Dermis microvascular lymphatic vessel endothelial cell (primary cell): ENCODE measurements at places on chromosomes 7 and 10. TPM values are rescaled to one million over a fixed set of nuclear protein-coding genes. Genes with fewer than 3 reads are reported as not detected.

The SPDYE2B gene
- total RNA-seq: not detected in 2 replicates

The AGAP9 gene
- total RNA-seq: 0.64 and 1.6 TPM in 2 replicates

The PAPSS2 gene
- 52.6 and 102 TPM in 2 replicates for total RNA-seq

The CTAGE8 gene
- under 0.01 and 0.13 TPM in 2 replicates for total RNA-seq

The UFSP1 gene
- 1.3 and 2.0 TPM in 2 replicates for total RNA-seq

The HELLS gene
- total RNA-seq: 14.4 and 25.2 TPM in 2 replicates

The TMEM176B gene
- total RNA-seq: not detected in 2 replicates

The MBL2 gene
- total RNA-seq: not detected in 2 replicates

The ZNF804B gene
- not detected in 2 replicates for total RNA-seq

The SLC13A1 gene
- not detected in 2 replicates for total RNA-seq

The SPDYE9 gene
- total RNA-seq: not detected in 2 replicates

The ZCCHC24 gene
- 2.7 and 4.7 TPM in 2 replicates for total RNA-seq

The TRIM50 gene
- not detected in 2 replicates for total RNA-seq

The AMPH gene
- total RNA-seq: 0.13 TPM in 1 of 2 replicates, not detected in the other

The ATG9B gene
- total RNA-seq: under 0.01 and 0.13 TPM in 2 replicates

The FAM237B gene
- not detected in 2 replicates for total RNA-seq

The CAMK2B gene
- total RNA-seq: 0.13 TPM in 2 replicates

The TEX36 gene
- total RNA-seq: not detected in 2 replicates

The KEL gene
- total RNA-seq: 0.13 TPM in 1 of 2 replicates, not detected in the other

The ANK3 gene
- 0.51 and 0.77 TPM in 2 replicates for total RNA-seq

The PPIF gene
- 12.7 and 22.1 TPM in 2 replicates for total RNA-seq

The ZNF736 gene
- 6.8 and 8.5 TPM in 2 replicates for total RNA-seq

The SLC26A5 gene
- 0.64 and 1.0 TPM in 2 replicates for total RNA-seq

The STAG3 gene
- 0.13 and 0.38 TPM in 2 replicates for total RNA-seq

The SAMD9 gene
- total RNA-seq: 10.3 and 11.3 TPM in 2 replicates

The AUTS2 gene
- 0.51 and 1.3 TPM in 2 replicates for total RNA-seq

The PAPOLB gene
- 0.13 and 0.25 TPM in 2 replicates for total RNA-seq

The OR9A2 gene
- not detected in 2 replicates for total RNA-seq

The GTF2I gene
- 71.4 and 96.8 TPM in 2 replicates for total RNA-seq

The ELN gene
- 6.2 and 31.0 TPM in 2 replicates for total RNA-seq

The CYP2C9 gene
- total RNA-seq: not detected in 2 replicates

The CADPS2 gene
- total RNA-seq: 49.0 and 49.2 TPM in 2 replicates

The PIK3CG gene
- total RNA-seq: 3.6 and 4.4 TPM in 2 replicates

The NPY4R gene
- not detected in 2 replicates for total RNA-seq

The NUTM2B gene
- under 0.01 and 0.26 TPM in 2 replicates for total RNA-seq

The GBX1 gene
- total RNA-seq: not detected in 2 replicates

The NUB1 gene
- 26.3 and 31.4 TPM in 2 replicates for total RNA-seq

The PRR15 gene
- 0.13 TPM in 1 of 2 replicates, not detected in the other for total RNA-seq

The FFAR4 gene
- not detected in 2 replicates for total RNA-seq

The LGI1 gene
- total RNA-seq: not detected in 2 replicates

The WDR86 gene
- not detected in 2 replicates for total RNA-seq

The OPN1SW gene
- total RNA-seq: not detected in 2 replicates

The SLC39A12 gene
- total RNA-seq: under 0.01 TPM in 1 of 2 replicates, not detected in the other

The DRGX gene
- not detected in 2 replicates for total RNA-seq

The LRRTM3 gene
- not detected in 2 replicates for total RNA-seq

The SEMA3E gene
- 0.26 and 2.0 TPM in 2 replicates for total RNA-seq

The TFEC gene
- total RNA-seq: 0.89 and 0.90 TPM in 2 replicates

The PHKG1 gene
- total RNA-seq: 0.13 and 0.38 TPM in 2 replicates

The TCAF2 gene
- 3.9 and 7.3 TPM in 2 replicates for total RNA-seq

The ASB10 gene
- not detected in 2 replicates for total RNA-seq

The PNLIPRP2 gene
- total RNA-seq: not detected in 2 replicates

The PRSS37 gene
- not detected in 2 replicates for total RNA-seq

The ABCA13 gene
- not detected in 2 replicates for total RNA-seq

The MOGAT3 gene
- total RNA-seq: not detected in 2 replicates
